Activated CD4-positive, alpha-beta T cell treated with anti-CD3 and anti-CD28 coated beads, Interleukin-2, amount 50 U/mL, for 24 hours (primary cell): ENCODE measurements at places on chromosomes 6 and 20.
A peak's percentile ranks its signal among the peaks of the same experiment; 100 is the strongest.

GRCh38 chr20:48886194-48886593, 35.3 kb upstream of the ARFGEF2 start:
- no peak for DNase-seq

GRCh38 chr20:49318430-49319207, 40.8 kb upstream of the ZNFX1 start:
- no peak for DNase-seq

GRCh38 chr6:15062516-15063252, 183.2 kb upstream of the JARID2 start:
- no peak for DNase-seq

DNA sequence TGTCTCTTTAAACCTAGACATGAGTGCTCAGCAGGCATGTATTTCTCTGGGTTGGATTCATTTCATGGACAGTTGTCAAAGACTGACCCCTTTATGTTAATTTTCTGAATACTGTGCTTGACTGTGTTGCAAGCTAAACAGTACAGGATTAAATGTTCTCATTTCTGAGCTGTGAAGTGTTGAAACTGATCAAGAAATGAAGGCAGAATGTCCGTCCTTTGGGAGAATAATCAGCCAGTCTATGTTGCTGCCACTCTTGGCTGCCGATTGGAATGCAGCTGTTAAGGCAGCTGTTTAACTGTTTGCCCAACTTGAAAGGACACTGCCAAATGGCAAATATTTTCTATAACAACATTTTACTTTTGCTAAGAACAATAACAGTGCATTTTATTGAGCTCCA, 87.3 kb downstream of the CEP57L1 start:
- DNase-seq: no peak

DNA sequence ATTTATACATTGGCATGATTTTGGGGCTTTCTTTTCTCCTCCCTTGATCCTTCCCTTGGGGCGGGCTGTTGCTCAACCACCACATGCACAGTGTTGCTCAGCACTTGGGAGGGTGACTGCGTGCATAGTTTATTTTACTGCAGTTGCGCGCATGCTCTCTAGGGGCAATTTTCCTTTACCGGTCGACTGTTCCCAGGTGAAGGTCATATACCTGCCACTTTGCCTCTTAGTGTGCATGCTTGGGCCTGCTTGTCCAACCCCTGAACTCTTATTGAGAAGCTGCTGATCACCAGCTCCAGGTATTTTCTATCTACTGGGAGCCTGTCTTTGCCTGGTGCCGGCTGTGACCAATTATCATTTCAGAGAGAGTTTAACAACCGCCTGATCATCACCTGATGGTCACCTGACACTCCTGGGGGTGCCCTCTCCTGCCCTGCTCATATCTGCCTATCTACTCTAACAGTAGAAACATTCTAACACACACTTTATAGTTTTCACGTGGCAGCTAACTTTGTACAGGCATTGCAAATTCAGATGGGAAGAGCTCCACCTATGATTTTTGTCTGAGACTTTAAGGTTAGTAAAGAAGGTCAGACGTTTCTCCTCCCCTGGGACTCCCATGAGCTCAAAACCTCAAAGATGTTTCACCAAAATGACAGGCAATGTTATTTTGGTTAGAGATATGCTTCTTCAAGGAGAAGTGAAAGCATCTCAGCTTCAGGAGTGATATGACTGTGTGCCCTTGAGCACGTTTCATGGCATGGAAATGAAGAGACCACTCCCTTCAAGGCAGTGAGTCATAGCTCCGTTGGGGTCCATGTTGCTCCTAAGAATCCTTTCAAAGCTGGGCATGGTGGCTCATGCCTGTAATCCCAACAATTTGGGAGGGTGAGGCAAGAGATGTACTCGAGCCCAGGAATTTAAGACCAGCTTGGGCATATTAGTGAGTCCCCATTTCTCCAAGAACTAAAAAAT, 227.5 kb upstream of the MYLIP start:
- peak; percentile 19 for DNase-seq

GRCh38 chr20:59725476-59726280, 121.3 kb downstream of the PHACTR3 start:
- DNase-seq: no peak

DNA sequence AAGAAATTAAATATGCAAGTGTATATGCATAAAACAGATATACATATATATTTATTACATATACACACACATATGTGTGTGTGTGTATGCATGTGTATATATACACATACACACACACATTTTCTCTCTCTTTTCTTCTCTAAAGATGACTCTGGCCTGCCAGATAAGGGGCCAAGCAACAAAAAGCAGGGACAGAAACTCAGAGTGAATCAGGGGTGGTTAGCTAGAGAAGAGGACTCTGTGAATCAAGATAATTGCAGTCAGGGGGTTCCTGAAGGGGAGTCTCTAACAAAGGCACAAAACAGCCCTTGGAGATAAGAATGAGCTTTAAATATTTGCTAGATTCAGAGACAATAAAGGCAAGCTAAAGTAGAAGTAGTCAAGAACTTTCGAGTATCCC, 650.5 kb downstream of the UTRN start:
- no peak for DNase-seq

- no peak for DNase-seq
Observed at GRCh38 chr6:30931969-30932645, at the start of gene SFTA2. SFTA2 (minus strand) TSS chr6:30932170; CDS start chr6:30932096, 74 bp downstream.

- DNase-seq: no peak
Observed at GRCh38 chr6:11467364-11467763, 70.2 kb upstream of the TMEM170B start.

GRCh38 chr6:111410371-111410770, 72.6 kb downstream of the REV3L start:
- DNase-seq: no peak

GRCh38 chr20:60034231-60035110, 76.2 kb downstream of the CDH26 start:
- no peak for DNase-seq

- no peak for DNase-seq
Observed at GRCh38 chr6:53795340-53795701, 516 bp downstream of the LRRC1 start.

DNA sequence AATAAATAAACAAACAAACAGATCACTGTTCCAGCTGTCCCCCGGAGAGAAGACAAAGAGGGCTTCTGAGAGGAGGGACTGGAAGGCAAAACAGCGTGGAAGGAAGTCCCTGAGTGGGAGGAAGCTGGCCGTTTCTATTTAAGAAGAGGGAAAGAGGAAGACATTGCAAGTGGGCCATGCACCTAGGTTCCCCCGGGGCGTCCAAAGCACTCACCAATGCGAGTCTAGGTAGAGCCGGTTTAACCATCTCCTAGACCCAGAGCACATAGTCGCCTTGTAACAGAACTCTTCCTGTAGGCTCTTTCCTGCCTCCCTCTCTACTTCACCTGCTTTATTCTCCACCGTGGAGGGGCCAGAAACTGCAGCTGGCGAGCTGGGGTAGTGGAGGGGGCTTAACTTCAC, 158.4 kb downstream of the ZDHHC14 start:
- no peak for DNase-seq

DNA sequence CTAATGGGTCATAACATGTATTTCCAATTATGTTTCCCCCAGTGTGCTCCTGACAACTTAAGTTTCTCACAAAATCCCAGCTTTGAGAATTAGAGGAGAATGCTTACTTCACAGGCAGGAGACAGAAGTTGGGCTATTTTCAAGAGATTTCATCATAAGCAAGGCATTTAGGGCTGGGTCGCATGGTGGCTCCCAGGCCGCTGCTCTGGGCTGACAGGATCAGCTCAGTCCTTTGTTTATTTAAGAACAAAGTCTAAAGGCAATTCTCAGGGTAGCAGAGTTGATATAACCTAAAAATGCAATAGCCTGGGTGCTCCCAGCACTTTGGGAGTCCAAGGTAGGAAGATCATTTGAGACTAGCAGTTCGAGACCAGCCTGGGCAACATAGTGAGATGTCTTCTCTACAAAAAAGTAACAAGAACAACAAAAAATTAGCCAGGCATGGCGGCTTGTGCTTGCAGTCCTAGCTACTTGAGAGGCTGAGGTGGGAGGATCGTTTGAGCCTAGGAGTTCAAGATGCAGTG, 10.9 kb downstream of the FOXQ1 start:
- no peak for DNase-seq

DNA sequence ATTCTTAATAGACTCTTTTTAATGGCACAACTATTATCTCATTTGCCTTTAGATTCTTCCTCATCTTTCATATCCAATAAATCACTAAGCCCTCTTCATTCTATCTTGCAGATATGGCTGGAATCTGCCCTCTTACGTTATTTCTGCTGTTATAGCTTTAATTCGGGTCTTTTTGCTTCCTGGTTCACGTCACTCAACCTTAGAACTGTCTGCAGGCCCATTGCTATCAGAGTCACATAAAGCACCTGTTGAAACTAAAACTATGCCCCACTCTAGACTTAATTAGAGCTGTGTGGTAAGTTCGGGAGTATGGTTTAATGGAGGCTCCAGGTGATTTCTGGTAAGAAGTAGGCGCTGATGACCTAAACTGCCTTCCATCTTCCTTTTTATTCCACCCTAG, 988 bp downstream of the QRSL1 start:
- no peak for DNase-seq

DNA sequence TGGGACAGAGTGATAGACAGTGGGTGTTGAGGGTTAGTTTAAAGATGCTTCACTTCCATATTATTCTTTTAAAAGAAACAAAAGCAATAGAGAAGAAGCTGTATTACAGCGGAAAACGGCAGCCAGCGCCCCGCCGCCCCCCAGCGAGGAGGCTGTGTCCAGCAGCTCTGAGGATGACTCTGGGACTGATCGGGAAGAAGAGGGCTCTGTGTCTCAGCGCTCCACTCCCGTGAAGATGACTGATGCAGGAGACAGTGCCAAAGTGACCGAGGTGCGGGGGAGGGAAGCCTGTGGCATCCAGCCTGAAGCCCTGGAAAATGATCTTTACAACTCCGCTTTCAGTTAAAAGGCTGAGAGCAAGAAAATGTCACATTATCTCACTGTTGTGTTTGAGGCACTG, 100.2 kb downstream of the FIG4 start:
- DNase-seq: no peak

DNA sequence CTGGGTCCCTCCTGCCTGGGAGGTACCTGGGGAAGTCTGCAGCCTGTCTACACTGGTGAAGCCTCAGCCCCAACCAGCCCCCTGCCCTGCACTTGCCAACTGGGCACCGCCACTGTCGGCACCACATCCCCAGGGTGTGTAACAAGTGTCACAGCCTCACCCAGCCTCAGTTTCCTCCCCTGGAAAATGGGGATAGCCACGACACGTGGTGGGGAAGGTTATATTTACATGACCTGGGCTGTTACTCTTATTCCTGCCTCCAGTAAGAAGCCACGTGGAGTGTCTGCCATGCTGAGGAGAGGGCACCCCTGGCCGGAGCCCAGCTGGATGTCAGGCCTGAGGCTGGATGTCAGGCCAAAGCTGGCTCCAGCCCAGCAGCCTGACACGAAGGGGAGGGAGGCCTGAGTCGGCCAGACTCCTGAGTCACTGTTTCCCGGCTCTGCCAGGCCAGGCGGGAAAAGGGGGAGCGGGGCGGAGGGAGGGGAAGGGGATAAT, 44.9 kb downstream of the SNAI1 start:
- no peak for DNase-seq

DNA sequence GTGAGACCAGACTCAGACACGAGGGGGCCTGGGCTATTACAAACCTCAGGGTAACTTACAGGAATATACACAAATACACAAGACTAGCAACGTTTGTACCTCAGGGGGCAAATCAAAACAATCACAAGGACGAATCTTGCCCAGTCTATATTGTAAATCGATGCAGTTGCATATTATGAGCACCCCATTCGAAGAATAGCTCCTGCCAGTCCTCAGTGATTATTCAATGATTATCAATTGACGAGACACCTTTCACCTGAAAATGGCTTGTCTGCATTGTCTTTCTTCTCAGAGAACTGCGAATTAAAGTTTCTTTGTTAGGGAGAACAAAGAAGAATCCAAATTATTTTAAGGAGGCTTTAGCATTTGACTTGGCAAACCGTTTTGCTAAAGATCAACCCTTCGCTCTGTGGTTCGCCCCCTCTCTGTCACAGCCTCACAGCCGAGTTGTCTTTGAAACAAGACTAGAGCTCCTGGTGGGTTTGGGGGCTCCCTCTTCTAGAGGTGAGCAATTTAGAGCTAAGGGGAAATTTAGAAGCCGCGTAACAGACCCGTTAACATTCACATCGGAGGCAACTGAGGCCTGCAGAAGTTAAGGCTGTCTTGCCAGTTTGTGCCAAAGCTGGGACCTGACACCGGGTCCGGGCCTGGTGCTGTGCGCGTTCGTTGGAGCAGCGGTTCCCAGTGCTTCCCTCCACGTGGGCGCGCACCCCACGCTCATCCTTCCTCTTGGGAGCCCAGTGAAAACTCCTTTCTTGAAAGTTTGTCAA, 24.9 kb upstream of the MAP3K7 start:
- no peak for DNase-seq

- DNase-seq: no peak
Observed at GRCh38 chr6:8335381-8335780, 100.0 kb downstream of the SLC35B3 start.

DNA sequence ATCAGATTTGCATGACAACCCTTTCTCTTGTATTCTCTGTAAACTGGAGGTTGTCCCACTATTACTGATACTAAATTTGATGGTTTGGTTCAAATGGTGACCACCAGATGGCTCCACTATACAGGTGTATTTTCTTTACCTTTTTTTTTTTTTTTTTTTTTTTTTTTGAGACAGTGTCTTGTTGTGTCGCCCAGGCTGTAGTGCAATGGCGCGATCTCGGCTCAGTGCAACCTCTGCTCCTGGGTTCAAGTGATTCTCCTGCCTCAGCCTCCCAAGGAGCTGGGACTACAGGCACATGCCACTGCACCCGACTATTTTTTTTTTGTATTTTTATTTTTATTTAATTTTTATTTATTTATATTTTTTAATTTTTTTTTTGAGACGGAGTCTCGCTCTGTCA, 6.6 kb upstream of the WTAP start:
- no peak for DNase-seq

- DNase-seq: peak; percentile 44
Observed at GRCh38 chr6:42929821-42930360, 611 bp downstream of the CNPY3 start.

DNA sequence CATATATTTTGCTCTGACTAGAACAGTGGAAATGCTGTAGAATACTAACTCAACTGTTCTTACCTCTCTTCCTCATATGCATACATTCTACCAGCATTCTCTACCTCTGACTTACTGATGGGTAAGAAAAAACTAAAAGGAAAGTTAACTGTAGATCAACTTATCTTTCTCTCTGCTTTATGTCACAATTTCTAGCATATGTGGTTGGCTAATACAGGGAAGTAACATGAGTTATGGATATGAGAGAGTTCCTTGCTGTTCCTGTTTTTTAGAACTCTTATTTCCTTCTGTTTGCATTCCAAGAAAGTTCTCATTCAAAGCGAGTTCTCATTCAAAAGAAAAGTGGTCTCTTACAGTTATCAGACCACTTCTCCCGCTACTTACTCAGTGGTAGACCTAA, 226.8 kb upstream of the SGK1 start:
- no peak for DNase-seq

DNA sequence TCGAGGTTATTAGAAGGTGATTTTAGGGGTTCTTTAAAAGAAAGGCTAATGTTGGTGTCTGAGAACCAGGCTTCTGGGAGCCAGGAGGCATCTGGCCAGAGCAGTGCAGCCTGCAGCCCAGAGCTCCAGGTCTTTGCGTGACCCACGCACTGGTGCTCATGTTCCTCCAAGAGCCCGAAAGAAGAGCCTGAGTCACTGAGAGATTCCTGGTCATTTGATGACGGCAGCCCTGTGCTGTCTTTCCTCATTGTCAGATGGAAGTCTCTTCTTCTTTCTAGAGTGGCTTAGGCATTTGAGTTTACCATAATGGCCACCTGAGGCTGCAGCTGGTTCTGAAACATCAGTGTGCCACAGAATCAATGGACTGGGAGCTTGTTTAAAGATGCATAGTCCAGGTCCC, 46.4 kb downstream of the CD109 start:
- DNase-seq: no peak
